ENCODE measurements at places on chromosomes 12 and 14.

- DNase-seq: no peak
Observed at GRCh38 chr14:99232714-99233214, 39.2 kb downstream of the BCL11B start.

DNA sequence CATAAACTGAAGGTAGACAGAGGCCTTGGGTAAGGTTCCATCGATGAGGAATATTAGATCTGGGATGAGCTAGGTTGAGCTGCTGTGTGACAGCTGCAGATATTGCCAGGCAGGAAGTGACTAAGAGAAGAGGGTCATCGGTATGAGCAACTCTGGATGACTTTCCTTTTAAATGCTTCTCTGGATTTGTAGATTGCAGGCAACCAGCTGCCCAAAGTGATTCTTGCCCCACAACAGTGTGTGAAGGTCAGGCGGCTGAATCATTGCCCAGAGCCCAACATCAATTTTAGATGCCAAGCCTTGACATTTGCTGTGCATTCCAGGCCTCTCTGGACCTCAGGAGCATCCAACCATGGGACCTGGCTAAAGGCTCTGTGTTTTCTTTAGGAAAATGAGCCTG is 255.9 kb downstream of the DPF3 start:
- DNase-seq: no peak

- no peak for DNase-seq
Observed at GRCh38 chr14:23104591-23105347, at the start of gene CIROP. TSS of gene CIROP (minus strand) at chr14:23104989. CDS start at chr14:23104920, 69 bp downstream.

- DNase-seq: no peak
Observed at GRCh38 chr14:100557658-100558057, 29.6 kb downstream of the BEGAIN start.

DNA sequence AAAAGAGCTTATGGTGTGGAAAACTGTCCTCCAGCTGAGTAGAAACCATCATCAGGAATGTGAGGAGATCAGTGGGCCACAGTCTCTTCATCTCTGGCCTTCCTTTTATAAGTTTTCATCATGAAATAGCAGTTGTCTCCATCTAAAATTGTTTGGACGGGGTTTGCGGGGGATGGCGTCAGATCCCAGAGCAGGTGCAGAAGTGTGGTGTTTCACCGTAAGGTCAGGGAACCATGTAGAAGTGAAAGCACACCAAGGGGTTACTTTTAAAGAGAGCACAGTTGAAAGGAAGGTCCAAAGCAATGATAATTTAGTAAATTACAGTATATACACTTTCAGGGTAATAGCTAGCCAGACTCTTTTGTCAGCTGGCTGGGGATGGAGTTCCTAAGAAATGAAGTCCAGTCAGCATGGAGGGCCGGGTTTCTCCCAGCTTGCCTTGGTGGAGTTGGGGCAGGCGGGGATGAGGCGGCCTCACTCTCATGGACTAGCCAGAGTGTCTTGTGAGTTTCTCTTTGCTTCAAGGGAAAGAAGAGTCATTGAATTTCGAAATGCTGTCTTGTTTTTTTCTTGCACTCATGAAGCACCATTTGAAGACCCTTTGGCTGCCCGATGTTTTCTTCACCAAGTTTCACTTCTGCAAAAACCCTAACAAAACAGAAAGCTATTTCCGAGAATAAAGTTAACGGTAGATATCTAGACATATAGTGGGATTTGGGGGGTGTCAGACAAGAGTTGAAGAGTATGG is 100.6 kb downstream of the ETV6 start:
- DNase-seq: no peak

GRCh38 chr12:29398495-29398894 is 17.5 kb upstream of the ERGIC2 start:
- DNase-seq: no peak

Data from LoVo (cell line).